ENCODE measurements at places on chromosomes 6 and 20. TPM values are rescaled to one million over a fixed set of nuclear protein-coding genes. Genes with fewer than 3 reads are reported as not detected.

DNA sequence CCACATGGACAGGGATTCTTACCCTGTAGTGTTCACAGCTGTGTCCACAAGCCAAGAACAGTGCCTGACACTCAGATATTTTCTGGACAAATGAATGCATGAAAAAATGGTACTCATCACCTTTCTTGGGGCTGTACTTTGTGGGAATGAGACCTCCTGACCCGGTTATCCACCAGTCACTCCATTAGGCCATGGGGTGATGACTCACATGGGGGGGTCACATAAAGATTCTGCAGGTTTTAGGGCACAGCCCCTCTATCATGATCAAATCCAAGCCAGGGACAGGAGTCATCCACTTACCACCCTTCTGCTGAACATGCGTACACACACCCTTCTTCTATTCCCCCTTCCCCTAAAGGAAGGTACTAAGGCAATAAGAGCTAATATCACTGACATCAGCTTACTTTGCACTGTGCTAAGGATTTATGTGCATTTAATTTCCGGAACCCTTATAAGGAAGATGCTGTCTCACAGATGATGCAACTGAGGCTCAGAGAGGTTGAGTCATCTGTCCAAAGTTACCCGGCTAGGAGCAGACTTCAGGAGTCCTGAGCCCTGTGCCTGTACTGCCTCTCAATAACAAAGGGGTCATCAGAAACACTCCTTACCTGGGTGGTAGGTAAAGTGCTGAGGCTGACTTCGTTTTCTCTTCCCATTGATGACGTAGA lies 107.8 kb downstream of the NFATC2 start:
- DNase-seq = no peak

DNA sequence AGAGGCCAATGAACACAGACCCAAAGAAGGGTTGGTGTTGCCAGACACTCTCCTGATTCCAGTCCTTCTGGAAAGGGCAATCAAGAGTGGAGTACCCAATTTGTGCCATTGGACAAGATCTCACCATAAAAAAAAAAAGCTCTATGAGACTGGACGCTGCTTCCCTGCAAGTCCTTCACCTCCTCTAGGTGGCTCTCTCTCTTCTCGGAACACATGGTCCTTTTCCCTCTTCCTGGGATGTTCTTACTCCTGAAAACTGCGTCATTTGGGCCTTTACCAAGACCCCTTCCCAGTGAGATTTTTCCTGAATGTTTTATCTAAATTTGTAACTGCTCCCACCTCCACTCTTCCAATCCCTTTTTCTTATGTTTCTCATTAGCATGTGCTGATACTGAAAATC lies 280.8 kb downstream of the FOXA2 start:
- no peak for DNase-seq

DNA sequence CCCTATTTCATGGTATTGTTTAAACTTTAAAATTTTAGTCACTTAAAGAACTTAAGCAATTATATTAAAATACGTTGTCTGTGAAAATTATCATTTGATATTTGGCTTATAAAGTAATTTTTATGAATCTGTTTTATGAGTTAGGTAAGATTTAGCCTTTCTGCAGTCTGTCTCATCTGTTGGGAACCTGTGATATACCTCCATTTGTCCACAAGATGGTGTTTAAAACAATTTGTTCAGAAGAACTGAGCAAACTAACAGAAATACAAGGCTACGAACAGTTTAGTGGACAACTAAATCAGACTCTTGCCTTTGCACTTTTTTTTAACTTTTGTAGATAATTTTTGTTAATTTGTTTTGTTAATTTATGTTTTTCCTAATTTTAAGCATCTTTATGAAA lies 92.4 kb downstream of the COL9A1 start:
- no peak for DNase-seq

DNA sequence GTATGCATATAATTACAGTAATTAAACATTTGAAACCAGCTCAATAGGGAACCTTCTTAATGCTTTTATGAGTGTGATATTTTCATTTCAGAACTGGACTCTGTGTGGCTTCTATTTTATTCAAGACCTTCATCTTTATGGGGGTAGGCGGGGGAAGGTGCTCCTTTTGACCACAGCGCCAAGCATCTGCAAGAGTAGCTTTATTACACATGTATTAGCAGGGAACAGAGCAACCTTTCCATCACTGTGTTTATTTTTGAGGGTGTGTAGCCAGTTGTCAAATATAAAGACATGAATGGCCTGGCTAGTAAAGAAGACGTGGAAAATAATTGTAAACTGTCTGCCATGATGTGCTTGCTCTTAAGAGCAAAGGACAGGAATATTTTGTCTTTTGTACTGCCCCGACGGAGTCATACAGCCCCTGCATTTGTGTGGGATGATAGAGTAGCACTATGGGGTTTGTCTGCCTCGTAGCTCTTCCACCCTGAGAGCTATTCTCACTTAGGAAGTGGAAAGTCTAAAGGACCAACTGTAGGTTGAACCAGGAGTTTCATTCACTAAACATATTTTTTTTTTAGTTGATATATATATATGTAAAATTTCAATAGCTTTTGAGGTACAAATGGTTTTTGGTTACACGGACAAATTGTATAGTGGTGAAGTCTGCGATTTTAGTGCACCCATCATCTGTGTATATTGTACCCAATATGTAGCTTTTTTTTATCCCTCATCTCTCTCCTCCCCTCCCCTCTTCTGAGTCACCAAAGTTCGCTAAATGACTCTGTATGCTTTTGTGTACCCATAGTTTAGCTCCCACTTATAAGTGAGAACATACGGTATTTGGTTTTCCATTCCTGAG lies 91.2 kb downstream of the CARMIL1 start:
- no peak for DNase-seq

DNA sequence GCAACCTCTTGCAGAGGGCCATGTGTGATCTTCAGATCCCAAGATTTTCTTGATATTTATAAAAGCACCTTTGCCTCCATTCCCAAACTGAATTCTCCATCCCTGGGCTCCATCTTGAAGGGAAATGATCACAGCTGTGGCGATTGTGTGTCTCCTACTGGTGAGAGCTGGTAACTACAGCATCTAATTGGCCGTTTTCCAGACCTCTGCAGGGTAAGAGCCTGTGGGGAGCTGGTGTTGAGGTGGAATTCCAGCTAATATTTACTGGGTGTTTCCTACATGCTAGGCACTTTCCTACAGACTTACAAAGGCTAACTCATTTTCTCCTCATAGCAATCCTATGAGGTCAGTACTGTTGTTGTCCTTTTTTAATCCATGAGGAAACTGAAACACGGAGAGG lies 59.2 kb upstream of the FNDC1 start:
- no peak for DNase-seq

DNA sequence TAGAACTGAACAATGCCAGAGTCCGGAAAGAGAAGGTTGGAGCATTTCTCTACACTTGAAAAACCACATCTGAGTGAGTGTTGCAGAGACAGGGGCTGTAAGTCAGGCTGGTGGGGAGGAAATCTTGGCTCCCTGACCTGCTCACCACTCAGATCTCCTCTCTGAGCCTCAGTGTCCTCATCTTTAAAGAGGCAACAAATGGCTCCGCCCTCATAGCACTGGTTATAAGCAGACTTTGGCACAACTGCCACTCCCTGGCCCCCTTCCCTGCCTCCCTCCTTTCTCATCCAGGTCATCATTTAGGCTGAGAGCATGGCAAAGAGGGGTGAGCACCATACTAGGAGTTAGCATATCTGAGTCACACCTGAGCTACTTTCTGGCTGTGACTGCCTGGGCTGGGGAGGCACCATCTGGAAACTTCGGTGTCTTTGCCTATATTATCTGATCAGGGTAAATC lies 10.6 kb downstream of the SIRPG start:
- DNase-seq = no peak

DNA sequence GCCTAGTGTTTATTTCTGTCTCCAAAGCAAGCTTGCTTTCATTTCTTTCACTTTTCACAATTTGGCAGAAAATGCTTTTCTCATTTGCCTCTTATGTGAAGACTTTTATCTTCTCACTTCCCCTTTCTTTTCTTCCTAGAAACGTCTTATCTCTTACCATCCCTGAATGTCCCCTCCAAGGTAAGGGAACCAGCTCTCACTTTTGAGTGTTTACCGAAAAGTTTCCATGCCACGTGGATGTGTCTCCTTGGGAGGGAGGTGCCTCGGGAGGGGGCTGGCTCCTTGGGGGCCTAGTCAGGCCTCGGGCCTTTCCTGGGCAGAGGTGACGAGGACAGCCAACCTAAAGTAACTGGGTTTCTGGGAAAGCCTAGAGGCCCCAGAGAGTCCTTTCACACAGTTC lies 127.4 kb downstream of the CD24 start:
- DNase-seq = no peak

GRCh38 chr6:34816635-34817301 lies 24.9 kb downstream of the BLTP3A start:
- no peak for DNase-seq

GRCh38 chr6:72040111-72040510 lies 153.8 kb downstream of the RIMS1 start:
- DNase-seq = peak; percentile 22

- DNase-seq = no peak
Measured at GRCh38 chr20:10398834-10399369, 35.1 kb downstream of the MKKS start.

DNA sequence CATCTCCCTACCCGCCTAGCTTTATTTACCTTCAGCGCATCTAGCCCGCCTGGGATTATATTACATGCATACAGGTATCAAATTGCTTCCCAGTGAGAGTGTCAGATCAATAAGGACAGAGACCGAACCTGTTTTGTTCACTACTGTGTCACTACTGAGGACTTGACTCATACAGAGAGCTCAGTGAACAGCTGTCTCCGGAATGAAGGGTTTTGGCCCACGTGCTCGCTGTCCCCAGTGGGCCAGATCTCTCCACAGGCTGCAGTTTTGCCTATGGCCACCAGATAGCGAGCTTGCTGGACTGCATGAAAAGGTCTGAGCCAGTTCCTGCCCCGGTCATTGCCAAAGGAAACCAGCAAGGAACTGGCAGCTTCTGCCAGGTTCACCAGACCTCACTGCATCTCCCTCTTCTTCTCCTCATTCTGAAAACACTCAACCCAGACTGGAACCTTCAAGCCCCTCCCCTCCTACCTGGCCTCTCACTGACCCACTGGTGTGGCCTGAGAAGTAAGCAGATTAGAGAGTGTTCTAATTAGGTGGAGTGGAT lies 150.8 kb downstream of the ZMYND8 start:
- peak; percentile 87 for DNase-seq

GRCh38 chr6:161694995-161695394 lies 421.1 kb upstream of the AGPAT4 start:
- no peak for DNase-seq

DNA sequence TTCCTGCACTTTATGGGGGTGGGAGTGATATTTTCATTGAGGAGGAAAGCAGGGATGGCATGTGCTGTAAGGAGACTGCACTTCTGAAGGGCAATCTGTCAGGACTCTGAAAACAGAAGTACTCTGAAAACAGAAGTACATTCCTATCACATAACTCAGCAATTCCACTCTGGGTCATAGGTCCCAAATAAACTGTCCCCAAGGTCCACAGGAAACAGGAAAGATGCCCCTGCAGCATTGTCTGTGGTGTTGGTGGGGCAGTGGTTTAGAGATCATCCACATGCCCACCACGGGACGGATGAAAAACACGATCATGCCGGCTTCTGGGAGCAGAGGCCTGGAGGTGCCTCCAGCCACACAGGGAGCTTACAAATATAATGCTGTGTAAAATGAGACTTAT lies 150.3 kb downstream of the OTOR start:
- no peak for DNase-seq

DNA sequence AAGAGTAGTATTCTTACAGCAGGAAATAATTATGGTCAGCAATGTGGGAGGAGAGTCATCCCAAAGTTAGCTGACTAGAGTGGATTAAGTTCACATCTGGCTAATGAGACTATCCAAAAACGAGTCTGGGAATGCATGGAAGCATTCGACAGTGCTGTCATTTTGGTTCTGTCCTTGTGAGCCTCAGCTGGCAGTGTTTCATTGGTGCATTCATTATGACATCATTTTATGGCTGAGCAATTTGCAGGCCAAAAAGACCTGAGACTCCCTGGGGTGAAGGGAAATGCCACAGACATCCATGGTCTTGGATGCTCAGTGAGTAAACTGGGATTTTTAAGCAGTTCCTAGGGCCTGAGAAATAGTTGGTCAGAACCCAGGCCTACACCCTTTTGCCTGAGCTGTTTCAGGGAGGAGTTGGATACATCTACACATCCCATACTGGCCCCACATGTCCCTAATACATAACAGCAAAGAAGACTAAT lies 196.4 kb upstream of the CCN2 start:
- no peak for DNase-seq

DNA sequence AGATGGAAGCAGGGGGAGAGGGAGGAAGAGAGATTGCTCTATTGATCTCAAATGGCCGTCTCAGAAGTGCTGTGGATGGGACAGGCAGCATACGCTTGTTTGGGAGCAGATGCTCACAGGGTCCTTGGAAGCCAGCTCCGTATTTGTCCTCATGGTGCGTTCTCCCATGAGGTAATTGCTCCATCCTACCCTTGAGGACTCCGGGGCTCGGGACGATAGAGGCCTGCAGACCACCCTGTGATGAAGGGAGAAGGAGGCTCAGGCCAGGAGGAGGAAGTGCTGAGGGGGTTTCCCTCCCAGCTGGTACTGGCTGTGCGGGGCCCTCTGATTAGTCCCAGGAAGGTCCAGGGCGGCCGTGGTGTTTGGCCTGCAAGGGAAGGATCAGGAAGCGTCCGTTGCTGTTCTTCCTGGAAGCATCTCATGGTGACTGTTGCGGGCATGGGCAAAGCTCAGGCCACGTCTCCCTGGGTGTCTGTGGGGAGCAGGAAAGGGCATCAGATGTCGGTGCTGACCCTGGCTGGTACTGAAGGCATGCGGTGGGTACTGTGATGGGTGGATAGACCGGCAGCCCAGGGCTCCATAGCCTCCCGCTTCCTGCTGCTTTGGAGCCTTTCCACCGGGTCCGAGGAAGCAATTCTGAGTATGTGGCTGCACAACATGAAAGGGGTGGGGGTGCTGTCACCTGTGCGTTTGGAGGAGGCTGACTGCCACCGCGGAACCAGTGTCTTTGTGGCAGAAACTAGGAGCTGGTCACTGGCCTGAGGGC lies 158.3 kb downstream of the SYCP2 start:
- DNase-seq = no peak

GRCh38 chr20:434221-434620 lies 26.1 kb downstream of the RBCK1 start:
- DNase-seq = no peak

GRIK2 gene
- total RNA-seq = 321 TPM

ASIP gene
- total RNA-seq = not detected

HMGCLL1 gene
- 35.2 TPM for total RNA-seq

MBOAT1 gene
- 7.7 TPM for total RNA-seq

RIPPLY2 gene
- total RNA-seq = 8.0 TPM

PFDN4 gene
- total RNA-seq = 56.1 TPM

CST2 gene
- not detected for total RNA-seq

HLA-DPA1 gene
- total RNA-seq = 1.9 TPM

PCSK2 gene
- 24.1 TPM for total RNA-seq

DEFB127 gene
- total RNA-seq = not detected

TREM2 gene
- 6.0 TPM for total RNA-seq

All from cerebellum (tissue), 4 donors.